ENCODE measurements at places on chromosomes 12 and 14.
A peak's percentile ranks its signal among the peaks of the same experiment; 100 is the strongest.

DNA sequence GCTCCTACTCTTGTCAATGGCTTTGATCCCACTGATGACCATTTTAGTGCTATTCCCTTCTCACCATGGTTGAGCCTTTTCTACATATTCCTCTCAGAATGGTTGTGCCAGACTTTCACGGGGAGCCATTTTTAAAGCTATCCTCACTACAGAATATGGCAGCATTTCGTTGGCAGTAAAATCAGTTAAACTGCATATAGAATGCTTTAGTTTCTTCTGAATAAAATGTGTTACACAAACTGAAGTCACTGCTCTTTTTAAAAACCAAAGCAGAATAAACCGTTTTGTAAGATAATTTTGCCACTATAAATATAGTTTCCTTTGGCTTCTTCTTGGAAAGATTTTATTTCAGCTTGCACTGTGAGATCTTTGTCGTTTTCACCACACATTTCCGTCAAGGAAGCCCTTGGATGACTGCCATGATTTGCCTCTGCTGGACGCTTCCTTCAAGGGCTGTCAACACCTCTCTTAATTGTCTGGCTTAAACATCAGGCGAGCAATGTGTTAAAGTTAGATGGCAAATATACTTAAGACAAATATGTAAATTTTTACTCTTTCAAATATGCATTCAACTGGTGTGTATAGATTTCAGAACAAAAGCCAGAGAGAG, 624.2 kb downstream of the DIO2 start:
- DNase-seq = no peak

DNA sequence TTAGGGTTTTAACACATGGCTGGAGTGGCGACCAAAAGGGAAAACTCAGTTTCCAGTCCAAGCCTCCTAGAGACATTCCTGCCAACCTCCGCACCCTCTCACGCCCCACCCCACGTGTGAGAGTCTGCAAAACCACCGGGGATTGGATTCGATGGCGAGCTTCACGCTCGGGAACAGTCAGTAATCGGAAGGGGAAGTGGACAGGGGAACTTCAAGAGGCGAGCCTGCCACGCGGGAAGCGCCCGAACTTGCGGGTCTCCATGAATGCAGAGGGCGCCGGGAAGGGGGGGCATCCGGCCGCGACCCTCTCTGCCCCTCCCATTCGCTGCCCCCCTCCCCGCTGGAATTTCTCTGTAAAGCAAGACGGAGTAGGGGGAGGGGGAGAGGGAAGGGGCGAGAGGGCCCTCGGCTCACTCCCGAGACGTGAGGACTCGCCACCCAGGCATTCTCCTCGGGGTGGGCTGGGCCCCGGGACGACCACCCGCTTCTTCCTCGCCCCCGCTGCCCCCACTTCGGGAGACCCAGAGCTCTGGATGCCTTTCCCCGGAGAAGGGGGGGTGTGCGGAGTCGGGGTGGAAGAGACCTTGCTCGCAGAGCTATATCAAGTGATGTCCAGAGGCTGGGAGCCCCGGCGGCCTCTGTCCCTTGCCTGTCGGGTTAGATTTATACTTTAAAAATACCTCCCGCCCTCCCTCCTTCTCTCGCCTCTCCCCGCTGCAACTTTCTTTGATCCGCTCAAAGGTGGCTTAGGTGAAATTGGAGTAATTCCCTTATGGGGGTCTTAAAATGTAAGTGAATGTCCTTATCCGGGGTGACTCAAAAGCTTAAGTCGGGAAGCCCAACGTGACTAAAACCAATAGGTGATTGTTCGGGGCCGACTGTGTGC, 2.5 kb upstream of the CCND2 start:
- DNase-seq = no peak

- no peak for DNase-seq
These were observed 192.9 kb downstream of the C12orf75 start for GRCh38 chr12:105523164-105524057.

GRCh38 chr12:94640134-94640928, 10.0 kb downstream of the TMCC3 start:
- DNase-seq = no peak

- no peak for DNase-seq
These were observed 43.3 kb upstream of the RASSF3 start for GRCh38 chr12:64566831-64567517.

GRCh38 chr12:93166541-93167307, 211.0 kb upstream of the NUDT4 start:
- no peak for DNase-seq

- DNase-seq = no peak
These were observed 146.4 kb upstream of the BTG1 start for GRCh38 chr12:92292016-92292415.

- DNase-seq = no peak
These were observed 2.8 kb downstream of the FGD6 start for GRCh38 chr12:95214466-95214865.

GRCh38 chr14:99213101-99213500, 58.9 kb downstream of the BCL11B start:
- no peak for DNase-seq

GRCh38 chr14:88882236-88882635, 57.8 kb downstream of the TTC8 start:
- no peak for DNase-seq

DNA sequence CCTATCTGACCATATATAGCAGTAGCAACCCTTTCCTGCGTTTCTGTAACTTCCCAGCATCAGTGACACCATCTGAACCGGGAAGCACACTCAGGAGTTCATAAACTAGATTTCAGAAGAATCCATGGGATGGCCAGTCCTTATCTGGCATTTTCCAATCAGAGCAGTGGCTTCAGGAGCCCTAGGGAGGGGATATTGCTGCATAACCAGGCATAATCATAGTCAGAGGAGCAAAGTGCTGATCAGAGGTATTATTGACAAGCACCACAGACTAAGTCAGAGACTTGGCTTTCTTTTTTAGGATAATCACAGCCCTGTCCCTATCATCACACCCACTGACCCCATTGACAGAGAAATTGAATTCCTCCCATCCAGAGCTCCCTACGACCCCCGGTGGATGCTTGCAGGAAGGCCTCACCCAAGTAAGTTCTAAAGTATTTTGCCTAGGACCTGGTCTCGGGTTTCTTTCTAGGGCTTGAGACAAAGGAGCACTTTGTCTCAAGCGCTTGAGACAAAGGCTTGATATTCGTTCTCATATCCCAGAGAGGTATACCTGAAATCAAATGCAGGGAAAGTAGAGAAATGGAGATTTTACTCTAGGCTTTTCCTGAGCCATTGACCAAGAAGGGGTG, 55.1 kb downstream of the FOXN4 start:
- DNase-seq = no peak

GRCh38 chr12:3217683-3218079, 140.5 kb downstream of the TSPAN9 start:
- DNase-seq = no peak

DNA sequence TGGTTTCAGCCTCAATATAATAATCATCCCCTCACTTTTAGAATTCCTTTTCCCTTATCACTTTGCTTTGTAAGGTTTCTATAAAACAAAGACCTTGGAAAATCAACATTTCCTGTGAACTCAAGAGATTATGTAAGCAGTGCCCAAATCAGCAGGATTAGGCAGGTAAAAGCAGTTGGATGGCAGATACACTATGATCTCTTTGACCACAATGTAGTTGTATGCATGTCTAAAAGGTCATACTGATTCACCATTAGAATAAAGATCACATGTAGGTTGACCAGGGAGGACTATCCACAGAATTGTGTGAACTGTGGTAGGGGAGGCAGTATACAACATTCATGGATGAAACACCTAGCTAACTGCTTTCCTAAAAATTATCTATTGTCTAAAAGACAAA, 57.5 kb downstream of the DENND5B start:
- no peak for DNase-seq

DNA sequence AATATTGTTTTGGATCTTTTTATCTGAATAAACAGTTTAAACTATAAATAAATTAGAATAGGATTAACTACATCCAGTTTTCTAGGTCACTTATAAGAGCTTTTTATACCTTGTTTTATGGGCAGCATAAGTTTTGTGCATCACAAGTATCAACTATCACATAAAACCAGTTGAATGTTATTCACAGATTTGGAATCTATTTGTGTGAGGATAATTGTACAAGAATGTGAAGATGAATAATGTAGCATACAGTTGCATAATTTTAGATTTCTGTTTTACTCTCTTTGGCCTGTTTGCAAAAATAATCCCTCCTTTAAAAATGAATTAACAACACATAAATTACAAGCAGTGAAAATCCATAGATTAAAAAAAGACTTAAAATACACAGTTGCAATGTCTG, 88.8 kb downstream of the SCFD1 start:
- no peak for DNase-seq

DNA sequence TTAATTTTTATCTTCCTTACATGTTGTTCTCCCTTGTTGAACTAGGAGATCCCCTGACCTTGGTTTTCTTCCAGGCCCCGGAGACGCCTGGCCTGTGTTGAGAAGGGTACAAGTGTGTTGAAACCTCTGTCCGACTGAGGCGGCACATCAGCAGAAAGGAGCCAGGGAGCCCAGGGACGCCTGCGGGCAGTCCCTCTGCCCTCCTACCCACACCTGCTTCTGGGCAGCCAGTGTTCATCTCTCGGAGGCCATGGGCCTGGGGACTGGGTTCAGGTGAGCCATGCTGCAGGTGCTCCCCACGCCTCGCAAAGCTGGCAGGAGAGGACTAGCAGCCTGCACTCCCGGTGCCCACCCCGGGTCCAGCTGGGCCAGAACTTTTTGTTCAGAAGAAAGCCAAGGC, 39.9 kb upstream of the EIF5 start:
- DNase-seq = no peak

DNA sequence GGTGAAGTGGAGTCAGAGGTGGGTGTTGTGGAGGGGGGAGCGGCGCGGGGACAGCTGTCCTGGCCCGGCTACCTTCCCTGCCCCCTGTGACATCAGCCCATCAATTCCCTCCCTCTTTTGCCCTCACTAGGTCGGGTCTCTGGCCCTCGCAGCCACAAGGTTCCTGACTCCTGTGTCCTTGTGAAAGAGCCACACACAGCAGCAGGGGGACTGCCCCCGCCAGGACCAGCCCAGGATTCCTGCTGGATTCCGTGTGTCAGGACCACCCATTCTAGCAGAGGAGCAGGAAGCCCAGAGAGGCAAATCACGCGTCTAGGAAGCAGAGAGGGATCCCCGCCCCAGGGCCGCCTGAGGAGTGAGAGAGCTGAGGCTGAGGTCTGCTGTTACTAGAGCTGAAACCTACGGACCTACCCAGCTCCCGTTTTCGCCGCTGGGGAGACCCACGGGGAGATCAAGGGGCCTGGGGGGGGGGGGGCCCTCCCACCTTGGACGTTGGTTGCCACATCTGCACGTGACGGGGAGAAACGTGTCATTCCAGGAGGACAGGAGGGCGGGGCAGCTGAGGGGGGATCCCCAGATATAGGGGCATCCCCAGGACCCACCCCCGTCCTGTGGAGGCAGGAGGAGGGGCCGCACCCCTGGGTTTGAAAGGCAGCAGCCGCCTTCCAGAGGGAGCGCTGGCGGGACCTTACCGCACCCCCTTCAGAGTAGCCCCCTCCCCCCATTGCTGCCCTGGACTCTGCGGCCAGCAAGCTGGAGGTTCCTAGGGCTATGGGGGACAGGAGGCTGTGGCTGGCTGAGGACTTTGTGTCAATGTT, 12.5 kb upstream of the INF2 start:
- DNase-seq = no peak

DNA sequence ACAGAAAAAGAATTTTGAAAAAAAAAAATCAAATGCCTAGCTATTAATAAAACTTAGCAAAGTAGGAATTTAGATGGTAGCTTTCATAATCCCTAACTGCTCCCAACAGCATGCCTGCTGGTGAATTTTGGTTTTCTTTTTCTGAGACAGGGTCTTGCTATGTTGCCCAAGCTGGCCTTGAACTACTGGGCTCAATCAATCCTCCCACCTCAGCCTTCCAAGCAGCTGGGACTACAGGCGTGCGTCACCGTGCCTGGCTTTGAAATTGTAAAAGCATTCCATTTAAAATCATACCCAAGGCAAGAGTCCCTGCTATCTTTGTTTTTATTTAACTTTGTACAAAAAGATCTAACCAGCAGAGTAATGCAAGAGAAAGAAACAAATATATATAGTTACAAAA, 20.7 kb downstream of the FBXO21 start:
- no peak for DNase-seq

- no peak for DNase-seq
These were observed 281.1 kb upstream of the NAV3 start for GRCh38 chr12:77549383-77550128.

GRCh38 chr12:69239922-69240630, 707 bp downstream of the CPSF6 start:
- peak; percentile 26 for DNase-seq

DNA sequence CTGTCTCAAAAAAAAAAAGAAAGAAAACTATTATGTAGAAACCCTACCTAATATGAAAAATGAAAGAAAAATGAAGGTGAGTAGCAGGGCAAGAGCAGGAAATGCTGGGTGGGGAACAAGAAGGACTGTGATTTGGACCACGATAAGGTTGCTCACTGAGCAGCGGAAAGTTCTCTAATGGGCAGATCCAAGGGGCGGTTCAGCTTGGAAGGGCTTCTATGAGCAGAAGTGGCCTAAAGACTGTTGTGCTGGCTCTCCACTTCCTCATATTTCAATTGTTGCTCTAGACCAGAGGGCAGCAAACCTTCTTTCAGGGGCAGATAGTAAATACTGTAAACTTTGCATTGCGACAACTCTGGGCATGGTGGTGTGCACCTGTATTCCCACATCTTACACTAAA, 16.3 kb upstream of the NFYB start:
- no peak for DNase-seq

GRCh38 chr14:33377596-33378390, 439.1 kb downstream of the NPAS3 start:
- no peak for DNase-seq

DNA sequence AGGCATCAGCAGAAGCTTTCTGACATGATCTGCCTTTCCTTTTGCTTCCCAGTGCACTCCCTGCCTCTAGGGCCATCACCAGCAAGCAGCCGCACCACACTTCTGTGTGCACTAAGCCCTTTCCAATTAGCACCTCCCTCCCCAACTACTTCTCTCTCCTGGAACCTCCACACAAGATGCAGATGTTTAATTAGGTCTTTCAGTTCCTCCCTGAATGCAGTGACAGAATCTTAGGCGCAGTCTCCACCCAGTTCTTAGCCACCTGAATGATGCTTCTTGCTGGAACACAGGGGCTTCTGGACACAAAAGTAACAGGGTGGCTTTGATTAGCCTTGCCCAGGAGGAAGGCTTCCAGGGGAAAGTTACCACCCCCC, 32.9 kb downstream of the NIN start:
- DNase-seq = no peak

DNA sequence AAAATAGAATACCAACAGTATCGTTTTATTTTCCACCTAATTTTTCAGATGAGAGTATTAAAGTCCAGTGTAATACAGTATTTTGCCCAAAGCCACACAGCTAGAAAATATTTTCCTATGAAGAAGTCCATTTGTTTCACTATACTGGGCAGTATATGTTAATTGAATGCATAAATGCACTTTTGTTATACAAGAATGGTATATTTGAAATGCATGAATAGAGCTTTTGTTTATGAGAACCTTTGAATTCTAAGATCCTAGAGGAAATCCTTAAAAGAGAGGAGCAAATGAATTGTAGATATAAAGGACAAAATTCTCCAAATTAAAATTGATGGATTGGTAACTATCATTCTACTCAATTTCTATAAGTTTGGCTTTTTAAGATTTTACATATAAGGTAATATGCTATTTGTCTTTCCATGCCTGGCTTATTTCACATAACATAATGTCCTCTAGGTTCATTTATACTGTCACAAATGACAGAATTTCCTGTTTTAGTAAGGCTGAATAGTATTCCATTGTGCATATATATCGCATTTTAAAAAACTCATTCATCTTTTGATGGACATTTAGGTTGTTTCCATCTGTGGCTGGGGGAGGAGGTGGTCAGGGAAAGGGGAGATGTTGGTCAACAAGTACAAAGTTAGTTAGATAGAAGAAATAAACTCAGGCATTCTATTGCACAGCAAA, 136.6 kb upstream of the DCN start:
- no peak for DNase-seq
